ENCODE measurements at places on chromosomes 3 and 15.

- DNase-seq, result no peak
Measured at GRCh38 chr3:33768578-33769330, 29.7 kb upstream of the PDCD6IP start.

DNA sequence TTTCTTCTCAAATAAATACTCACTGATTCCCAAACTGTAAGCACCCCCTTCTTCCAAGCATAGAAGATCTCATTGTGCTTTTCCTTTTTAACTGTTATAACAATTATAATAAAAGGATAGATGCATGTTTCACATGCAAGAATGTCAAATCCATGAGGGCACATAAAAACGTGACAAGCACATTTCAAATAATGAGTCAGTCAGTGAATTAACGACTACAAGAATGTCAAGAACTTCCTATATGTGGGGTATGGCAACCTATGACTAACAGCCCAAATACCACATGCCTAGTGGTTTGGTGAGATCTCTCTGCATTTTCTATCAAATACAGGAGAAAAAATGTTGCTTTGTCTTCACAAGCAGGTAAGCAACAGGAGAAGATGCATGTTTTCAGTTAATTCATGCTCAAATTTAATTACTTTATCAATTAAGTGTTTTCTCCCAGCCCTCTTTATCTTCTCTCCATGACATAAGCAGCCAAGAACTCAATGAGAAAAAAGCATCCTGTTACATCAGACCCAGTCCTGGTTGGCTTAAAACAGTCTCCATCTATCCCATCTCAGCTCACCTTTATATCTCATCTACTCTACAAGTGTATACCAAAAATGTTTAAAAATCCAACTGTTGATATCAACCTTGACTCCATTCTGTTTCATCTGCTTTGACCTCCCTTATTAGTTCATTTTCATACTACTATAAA is 181.5 kb upstream of the LMCD1 start:
- DNase-seq, result no peak

DNA sequence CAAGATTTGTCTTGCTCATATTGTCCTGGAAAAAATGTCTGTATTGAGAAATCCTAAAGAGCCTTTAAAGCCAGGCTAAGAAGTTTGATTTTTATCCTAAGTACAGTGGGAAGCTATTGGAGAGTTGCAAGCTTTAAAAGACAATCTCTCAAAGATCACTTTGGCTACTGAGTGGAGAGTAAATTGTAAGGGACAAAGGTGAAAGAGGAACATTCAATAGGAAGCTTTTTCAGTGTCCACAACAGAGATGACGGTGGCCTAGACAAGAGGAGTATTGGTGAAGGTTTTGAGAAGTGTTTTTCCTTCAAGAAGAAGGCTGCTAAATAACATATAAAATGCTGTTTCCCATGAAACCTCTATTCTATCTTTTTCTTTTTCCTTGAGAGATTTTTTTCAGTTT is 249.5 kb upstream of the IL12A start:
- no peak for DNase-seq

GRCh38 chr15:34889476-34889875 is 80.1 kb downstream of the AQR start:
- no peak for DNase-seq

DNA sequence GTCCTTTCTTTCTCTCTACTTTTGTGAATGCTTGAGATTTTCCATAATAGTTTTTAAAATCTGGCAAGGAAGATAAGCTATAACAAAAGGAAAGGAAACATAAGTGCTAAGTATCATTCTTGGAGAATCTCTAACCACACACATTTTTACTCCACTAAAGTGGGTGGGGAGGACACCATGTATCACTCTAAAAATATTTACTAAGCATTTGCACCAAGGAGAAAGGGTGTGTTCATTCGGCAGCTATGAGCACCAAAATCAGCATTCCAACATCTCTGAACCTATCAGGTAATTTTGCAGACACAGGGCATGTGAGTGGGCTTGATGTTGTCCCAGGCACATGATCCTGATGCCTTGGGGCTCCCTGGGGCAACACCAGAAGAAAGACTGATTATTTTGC is 5.5 kb downstream of the B4GALT4 start:
- DNase-seq, result no peak

DNA sequence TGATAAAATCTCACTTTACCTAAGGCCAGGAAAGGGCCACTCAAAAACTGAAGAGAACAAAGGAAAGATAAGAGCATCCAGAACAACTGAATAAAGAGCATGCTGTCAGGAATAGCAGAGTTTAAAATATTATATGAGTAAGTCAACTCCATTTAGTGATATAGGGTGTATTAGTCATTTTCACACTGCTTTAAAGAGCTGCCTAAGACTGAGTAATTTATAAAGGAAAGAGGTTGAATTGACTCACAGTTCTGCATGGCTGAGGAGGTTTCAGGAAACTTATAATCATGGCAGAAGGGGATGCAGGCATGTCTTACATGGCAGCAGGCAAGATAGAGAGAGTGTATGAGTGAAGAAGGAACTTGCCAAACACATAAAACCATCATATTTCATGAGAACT is 778.0 kb upstream of the NECTIN3 start:
- no peak for DNase-seq

DNA sequence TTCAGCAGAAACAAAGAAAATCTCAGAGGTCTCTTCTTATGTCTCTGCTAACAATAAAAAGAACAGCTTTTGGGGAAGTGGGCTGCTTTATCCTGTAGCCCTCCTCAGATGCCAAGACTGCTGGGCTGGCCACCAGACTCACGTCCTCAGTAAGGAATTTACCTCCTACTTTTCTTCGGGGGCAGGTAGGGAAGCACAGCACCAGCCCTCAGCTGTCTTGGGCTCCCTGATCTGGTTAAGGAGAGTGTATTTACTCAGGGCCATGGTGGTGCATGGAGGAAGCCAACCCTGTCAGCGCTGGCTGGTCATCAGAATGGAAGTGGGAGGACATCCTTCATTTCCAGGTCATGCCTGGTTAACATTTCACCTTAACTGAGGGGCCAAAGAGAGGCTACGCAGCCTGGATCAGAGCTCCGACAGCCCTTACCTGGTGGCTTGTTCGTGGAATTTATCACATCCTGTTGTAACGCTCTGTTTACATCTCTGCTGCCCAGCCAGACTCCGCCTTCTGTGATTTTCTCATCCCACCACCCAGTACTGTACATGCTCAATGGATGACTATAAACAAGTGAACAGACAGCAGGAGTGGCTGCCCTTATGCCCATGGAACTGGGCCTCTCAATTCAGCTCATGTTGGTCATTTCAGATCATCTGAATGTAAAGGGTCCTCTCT is 108.3 kb downstream of the IGF2BP2 start:
- no peak for DNase-seq

DNA sequence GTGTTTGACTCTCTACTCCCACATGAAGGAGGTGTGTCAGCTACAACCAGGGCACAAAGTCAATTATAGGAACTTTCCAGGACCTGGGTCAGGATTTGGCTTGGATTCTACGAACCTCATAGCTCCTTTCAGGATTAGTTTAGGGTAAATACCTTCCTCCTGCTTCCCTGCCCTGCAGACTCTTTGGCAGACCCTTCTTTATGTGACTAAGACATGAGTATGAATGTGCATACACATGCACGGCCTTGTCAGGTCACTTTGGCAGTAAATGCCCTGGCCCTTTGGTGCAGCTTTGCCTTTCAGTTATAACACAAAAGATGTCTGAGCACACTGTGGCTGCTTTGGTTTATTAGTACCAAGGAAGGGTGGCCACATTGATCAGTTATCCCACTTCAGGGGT is 68.9 kb downstream of the GHSR start:
- DNase-seq, result no peak

GRCh38 chr3:71580636-71581456 is 2.7 kb downstream of the FOXP1 start:
- no peak for DNase-seq

GRCh38 chr15:31376511-31376910 is 49.9 kb downstream of the KLF13 start:
- DNase-seq, result no peak

DNA sequence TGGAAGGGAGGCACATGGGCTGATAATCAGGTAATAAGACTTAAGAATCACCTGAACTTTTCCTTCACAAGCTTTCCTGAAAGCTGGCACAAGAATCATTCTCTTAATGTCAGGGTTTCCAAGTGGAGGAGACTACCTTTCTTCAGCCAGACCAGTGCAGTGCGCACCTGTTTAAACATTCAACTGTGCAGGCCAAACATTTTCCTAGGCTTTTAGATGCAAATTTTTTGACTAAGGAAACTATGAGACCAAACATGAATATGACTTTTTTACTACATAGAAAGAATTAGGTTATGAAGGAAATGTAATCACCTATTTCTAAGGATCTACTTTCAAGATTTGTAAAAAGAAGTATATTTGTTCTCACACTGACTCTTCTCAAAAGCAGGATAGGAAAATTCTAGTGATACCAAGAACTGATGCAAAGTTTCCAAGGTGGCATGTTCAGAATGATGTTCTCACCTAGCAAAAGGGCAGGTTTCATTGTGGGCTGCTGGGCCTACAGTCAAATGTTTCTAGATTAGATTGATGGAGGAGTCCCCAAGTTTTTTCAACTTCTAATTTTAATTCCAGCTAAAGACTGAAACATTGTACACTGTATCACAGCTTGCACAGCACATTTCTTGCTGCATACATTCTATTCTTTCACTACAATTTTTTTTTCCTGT is 339.1 kb downstream of the TIGIT start:
- no peak for DNase-seq

GRCh38 chr3:15359677-15360397 is 27.5 kb upstream of the SH3BP5 start:
- no peak for DNase-seq

DNA sequence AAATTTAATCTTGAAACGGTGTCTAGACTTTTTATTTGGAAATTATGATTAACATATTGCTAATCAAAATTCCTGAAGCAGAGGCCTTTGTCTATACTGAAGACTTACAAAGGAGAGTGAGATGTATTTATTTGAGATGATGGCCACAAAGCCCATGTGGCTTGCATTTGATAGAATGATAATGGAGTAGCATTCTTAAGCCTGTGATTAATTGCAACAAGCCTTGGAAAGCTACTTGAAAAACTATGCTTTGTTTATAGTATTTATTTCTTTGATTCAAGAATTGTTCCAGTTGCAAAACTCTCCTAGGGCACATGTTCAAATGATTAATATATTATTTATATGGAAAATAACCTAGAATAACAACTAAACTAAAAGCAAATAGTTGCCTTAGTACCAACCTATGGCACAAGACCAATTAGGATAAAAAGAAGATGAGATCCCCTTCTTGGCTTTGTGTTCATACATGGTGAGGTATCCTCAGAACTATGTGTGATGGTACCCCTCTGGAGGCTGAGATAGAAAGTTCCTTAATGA is 244.1 kb upstream of the TBL1XR1 start:
- no peak for DNase-seq

DNA sequence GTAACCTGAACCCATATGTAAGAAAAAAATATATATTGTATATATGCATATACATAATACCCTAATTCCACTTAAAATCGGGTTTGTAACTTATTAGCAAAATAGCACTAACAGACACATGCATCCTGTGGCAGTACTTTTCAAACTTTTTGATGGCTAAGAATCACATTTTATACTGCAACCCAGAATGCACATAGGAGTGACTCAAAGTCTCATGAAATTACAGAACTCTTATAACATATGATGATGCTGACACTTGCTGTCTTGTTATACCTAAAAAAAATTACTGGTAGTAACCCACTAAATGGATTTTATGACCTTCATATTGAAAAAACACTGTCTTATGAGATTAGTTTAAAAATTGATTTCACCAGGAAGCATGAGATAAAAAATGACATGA is 152.4 kb upstream of the FRMD4B start:
- DNase-seq, result no peak

GRCh38 chr15:82952158-82953081 is at the start of gene HOMER2:
Gene HOMER2, minus strand, starts transcription at chr15:82952720. Its CDS starts 185 bp downstream, at chr15:82952535.
- DNase-seq, result no peak

- no peak for DNase-seq
Measured at GRCh38 chr3:141482245-141482922, 4.4 kb upstream of the RASA2 start.

- DNase-seq, result no peak
Measured at GRCh38 chr3:158369279-158369678, 201.7 kb upstream of the MLF1 start.

GRCh38 chr3:48970586-48970985 is 19.5 kb upstream of the P4HTM start:
- no peak for DNase-seq

DNA sequence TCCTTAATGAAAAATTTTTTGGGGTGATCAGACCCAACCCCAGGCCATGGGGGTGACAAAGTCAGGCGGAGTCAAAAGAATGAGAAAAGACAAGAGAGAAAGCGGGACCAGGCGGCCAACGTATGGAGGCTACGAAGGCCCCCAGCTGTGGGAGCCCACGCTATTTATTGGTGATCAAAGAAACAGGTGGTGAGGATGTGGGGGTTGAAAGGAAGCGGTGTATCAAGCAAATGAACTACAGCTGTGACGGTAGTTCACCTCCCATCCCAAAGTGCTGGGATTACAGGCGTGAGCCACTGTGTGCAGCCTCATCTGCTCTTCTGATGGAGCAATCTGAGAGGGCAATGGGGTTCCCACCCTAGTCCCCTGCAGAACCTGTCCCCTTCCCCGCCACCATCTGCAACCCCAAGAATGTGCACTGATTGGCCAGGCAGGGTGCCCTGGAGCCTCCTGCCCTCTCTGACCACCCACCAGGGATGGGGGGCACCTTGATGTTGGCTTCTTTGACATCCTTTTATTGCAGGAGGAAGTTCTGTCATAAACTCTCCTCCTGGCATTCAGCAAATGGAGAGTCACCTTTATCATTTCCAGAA is 1.1 kb upstream of the CHRNA3 start:
- no peak for DNase-seq

GRCh38 chr3:162933656-162934055 is 1437.0 kb downstream of the OTOL1 start:
- DNase-seq, result no peak

DNA sequence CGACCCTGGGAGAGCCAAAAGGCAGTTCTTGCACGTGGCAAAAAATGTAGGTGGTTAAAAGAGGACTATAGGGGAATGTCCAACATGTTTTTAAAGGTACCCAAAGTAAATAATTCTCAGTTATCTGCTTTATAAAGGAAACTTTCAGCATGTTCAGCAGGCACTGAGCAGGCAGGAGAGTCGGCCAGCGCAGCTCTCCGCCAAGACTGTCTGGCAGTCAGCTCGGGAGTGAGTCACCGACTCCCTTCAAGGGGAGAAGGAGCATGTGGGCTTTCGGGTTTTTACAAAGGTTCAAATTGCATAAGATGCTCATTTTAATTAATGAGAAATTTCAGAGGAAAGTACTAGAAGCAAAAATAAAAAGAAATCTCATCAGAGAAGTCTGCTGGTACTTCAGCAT is 7.0 kb downstream of the GABRA5 start:
- DNase-seq, result no peak

DNA sequence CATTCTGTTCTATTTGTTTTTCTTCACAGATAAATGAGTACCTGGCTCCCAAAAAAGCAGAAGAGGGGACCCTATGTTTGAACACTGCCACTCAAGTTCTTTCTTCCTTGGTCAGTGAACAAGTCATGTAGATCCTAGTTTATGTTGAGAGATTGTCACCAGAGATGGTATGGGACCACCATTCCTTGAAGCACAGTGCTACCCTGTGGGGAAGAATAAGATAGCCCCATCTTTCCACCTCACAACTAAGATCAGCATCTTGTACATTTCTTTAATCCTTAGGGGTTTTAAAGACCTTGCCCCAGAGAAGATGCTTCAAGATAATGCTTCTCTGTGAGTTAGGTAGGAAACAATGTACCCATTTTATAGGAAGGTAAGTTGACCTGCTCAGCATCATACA is 233.5 kb upstream of the WNT5A start:
- DNase-seq, result no peak

Data from GOT3 (cell line).